Right renal pelvis (tissue), 4 donors: ENCODE measurements at places on chromosomes 11 and 22.

GRCh38 chr11:65496304-65497140 lies 2.3 kb upstream of the MALAT1 start:
- no peak for DNase-seq

GRCh38 chr11:17479284-17480214 lies 2.9 kb upstream of the ABCC8 start:
- peak; percentile 36 for DNase-seq

DNA sequence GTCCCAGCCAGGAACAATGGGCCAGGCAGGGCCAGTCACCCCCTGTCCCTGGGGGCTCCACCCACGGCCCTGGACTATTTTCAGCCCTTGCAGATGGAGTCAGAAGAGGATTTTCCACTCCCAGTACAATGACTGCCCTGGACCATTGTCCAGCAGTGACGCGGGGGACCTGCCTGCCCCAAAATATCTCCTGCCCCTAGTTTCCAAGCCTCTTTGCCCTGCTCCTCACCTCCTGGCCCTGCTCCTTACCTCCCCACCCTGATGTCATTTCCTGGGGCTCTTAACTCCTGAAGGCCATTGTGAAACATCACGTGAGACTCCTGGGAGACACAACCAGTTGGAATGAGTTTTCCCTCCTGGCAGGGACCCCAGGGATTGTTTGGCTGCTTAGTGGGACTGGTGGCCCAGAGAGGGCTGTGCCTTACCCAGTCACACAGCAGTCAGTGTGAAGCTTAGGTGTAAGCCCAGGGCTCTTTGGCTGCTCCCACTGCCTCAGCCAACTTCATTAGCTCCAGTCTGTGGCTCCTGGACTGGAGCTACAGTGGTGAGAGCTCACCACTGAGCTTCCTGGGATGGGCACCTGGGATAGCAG lies 22.2 kb downstream of the P2RY2 start:
- DNase-seq: no peak

DNA sequence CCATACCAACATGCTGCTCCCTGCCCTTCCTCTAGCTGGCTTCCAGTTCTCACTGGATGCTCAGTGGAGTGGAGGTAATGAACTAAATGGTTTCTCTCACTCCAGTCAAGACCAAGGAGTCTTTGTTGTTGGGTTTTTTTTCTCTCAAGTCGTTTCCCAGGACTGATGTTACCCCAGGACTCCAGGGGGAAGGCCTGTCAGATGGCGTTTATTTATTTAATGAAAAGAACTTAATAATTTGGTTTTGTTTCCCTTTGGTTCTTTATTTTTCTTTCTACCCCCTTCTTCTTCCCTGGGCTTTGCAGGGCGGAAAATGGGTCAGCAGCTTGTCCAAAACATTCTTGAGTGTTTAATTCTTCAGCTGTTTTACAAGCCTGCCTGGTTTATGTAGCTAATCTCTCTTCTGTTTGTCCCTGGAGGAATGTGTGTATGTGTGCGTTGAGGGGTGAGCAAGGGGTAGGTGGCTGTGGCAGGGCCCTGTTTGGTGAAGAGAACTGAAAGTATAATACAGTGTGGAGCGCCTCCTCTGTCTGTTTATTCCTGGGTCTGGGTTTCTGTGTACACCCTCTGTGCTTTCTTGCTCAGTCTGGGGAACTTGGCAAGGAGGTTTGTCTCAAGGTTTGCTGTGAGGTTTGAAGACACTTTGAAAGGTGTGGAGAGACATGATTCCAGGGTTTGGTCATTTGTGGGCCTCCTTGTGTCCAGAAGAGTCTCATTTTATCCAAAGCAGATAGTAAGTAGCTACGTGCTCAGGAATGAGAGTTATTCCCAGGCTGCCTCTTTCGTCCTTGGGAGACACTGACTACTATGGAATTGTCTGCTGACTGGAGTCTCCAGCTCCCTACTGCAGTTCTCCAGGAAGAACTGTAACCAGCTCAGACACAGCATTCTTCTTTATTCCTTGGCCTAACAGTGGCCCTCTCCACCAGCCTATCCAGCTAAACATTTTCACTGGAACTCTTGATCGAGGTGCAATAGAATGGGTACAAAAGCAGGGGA lies 175.5 kb downstream of the ADAMTS15 start:
- no peak for DNase-seq

DNA sequence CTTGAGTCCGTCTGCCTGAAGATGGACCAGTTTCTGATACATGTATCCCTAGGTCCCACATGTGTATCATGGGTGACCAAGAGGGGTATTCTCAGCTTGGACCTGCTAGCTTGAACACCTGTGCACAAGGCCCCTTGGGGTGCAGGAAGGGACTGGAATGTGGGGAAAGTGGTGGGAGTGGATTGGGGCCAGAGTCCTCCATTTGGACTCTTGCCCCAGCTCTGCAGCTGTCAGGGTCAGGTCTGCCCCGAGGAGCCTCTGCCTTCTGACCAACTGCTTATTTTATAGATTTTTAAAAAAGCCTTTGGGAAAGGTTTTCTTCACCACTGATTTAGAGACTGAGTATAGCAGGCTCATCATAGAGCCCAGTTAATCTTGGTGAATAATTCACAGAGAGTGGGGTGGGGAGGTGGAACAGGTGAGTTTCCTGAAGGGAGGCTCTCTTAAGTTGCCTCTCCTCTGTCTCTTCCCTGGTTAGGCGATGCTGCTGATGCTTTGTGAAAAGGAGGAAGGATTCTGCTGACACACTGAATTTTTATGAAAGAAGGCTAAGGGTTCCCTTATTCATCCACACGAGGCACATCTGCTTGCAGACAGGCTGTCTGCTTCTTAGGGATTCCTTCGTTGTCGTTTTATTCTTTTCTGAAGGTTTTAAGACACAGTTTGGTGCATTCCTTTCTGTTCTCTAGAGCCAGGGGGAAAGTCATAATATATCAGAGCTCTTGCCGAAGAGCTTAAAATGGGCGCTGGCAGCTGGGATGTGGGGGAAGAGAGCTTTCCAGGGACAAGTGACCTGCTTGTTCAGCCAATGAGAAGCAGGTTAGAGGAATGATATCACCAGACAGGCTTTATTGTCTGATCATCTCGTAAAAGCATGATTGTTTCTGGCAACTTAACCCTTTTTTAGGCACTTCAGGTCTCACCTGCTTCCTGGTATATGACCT lies 19.9 kb downstream of the TRIM44 start:
- peak; percentile 33 for DNase-seq

DNA sequence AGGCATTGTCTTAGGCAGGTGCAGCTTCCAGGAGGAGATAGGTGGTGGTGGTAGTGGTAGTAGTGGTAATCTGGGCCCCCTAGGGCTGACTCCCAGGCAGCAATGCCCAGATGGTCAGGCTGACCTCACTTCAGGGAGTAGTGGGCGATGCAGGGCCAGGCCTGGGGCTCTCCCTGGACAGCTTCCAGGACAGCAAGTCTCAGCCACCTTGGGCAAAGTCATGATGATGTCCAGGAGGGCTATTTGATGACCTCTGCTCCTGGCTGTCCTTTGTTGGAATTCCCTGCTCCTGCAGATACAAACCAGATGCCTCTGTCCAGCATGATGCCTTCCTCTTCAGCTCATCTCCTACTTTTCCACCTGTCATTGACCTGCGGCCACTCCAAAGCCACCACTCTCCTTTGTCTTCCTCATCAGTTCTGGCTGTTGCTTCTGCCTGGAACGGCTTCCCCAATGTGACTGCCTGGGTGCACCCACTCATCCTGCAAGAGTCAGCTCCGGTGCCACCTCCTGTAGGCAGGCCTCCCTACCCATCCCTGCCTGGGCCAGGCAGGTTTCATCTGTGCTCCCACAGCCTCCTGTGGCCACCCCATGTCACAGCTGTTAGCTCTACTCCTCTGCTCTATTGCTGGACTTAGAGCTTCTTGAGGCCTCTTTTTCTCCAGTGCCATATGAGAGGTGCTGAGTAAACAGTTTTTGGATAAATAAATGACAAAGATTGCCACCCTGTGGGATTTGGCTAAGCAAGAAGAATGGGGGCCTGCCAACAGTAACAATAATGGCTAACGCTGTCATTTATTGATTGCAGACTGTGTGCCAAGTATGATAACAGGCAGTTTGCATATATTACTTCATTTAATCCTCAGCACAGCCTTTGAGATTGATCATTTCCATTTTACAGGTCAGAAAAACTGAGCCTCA lies 172.9 kb upstream of the NECTIN1 start:
- DNase-seq: no peak

- no peak for DNase-seq
Measured at GRCh38 chr11:73053964-73054363, 88.2 kb downstream of the FCHSD2 start.

DNA sequence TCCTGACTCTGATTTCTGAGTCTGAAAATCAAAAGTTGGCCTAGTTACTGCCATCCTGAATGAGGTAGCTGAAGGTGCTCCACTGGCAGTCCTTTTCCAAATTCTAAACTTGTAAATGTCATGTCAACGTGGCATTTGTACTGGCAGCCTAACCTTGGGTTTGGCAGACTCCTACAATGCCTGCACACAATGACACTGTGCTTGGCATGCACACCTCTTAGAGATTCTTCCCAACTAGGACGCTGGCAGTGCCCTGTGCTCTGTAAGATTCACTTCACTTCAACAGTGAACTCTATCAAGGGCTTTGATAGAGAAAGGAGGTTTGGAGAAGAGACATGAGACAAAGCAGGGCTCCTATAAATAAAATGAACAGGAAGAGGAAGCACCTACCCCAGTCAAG lies 21.9 kb upstream of the PPP2R1B start:
- DNase-seq: no peak

GRCh38 chr11:131649856-131650255 lies 279.4 kb downstream of the NTM start:
- DNase-seq: no peak

DNA sequence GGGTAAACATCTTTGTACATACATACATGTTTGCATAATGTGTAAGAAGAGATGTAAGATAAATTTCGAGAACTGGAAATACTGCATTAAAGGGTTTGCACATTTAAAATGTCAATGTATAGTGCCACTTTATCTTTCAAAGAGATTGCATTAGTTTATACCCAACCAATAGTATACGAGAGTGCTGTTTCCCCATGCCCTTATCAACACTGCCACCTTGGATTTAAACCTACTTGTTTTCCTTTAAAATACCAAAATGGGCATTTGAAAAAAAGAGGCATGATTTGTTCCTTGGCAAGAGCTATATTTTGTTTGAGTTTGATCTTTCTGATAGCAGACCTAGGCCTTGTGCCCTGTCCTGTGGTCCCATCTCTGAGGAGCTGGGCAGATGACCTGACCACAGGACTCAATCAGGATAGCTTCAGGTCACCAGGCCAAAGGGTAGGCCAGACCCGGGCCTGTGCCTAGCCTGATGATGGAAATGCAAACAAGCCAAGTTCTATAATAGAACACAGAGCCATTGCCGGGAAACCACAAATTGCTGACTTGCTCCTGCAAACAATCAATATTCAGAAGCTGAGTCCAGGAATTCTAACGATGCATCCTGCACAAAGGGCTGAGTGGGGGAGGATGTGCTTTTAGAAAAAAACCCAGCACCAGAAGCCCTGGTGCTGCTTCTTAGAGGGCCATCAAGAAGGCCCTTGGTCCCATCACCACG lies 16.9 kb upstream of the ALG8 start:
- DNase-seq: no peak

DNA sequence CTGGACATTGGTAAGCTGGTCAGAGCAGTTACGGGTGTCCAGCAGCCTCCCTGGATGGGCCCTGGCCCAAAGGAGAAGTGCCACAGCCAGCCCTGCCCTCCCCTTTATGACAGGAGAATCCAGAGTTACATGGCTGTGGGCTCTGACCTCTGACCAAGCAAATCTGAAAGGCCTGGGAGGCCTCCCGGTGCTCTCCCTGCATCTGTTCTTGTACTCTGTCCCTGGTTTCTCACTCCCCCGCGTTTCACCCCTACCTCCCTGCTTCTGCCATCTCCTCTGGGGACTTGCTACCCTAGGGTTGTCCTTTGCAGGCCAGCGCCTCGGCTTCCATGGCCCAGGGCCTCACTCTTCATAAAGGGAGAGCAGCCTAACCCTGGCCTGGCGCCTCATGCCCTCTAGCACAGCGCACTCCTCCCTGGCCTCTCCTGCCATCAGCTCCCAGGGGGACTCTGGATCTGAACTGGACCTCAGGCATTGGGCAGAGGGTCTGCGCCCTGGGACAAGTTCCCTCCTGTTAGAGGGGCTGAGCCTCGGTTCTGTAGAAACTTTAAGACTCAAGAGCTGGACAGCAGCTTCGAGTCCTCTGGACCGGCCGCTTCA lies 10.7 kb downstream of the PICK1 start:
- no peak for DNase-seq

- DNase-seq: no peak
Measured at GRCh38 chr11:95035316-95035715, 10.3 kb downstream of the KDM4E start.

DNA sequence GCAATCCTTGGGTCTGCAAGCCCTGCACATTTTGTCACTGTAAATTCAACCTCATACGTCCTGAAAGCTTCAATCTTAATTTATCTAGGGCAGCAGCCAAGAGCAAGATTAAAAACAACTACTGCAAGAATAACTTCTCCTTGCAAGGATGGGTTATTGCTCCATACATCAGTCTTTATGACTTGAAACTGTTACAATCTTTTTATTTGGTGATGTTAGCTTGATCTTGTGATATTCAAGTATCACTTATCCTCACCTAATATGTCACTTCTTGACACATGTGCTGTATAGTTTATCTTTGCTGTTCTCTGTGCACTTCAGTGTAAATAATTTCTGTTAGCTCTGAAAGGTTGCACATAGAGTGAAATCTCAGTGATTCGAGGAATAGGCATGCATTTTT lies 14.7 kb upstream of the APLP2 start:
- no peak for DNase-seq
